Parietal lobe (tissue), 2 donors: ENCODE measurements at places on chromosomes 11 and 22. TPM values are rescaled to one million over a fixed set of nuclear protein-coding genes. Genes with fewer than 3 reads are reported as not detected.

MAP6 gene
- 137 TPM for total RNA-seq

SYCE3 gene
- not detected for total RNA-seq

THRSP gene
- not detected for total RNA-seq

KCNK4 gene
- total RNA-seq = 5.3 TPM

CCDC81 gene
- total RNA-seq = 2.8 TPM

MCAT gene
- 26.9 TPM for total RNA-seq

FGF19 gene
- total RNA-seq = not detected

DDIAS gene
- total RNA-seq = 2.5 TPM

INSC gene
- not detected for total RNA-seq

GVQW3 gene
- total RNA-seq = 31.6 TPM

SHISAL1 gene
- 25.7 TPM for total RNA-seq

ZBTB16 gene
- total RNA-seq = 21.3 TPM

IGF2 gene
- 3.1 TPM for total RNA-seq

PRR14L gene
- total RNA-seq = 47.3 TPM

ANO9 gene
- total RNA-seq = not detected

MUC6 gene
- not detected for total RNA-seq

APOL3 gene
- total RNA-seq = 0.94 TPM

SEPTIN3 gene
- 227 TPM for total RNA-seq

GANAB gene
- 64.8 TPM for total RNA-seq

TSPAN32 gene
- total RNA-seq = not detected

USP2 gene
- total RNA-seq = 5.0 TPM

OR5L1 gene
- not detected for total RNA-seq

GRIK4 gene
- total RNA-seq = 5.3 TPM

MMP1 gene
- total RNA-seq = not detected

C1QTNF4 gene
- total RNA-seq = 19.7 TPM

GGTLC3 gene
- total RNA-seq = not detected

OMP gene
- 3.4 TPM for total RNA-seq

BCO2 gene
- total RNA-seq = 12.5 TPM

SF3A1 gene
- total RNA-seq = 47.3 TPM

SLC22A25 gene
- not detected for total RNA-seq

RASGRP2 gene
- 40.7 TPM for total RNA-seq

HORMAD2 gene
- not detected for total RNA-seq

EXT2 gene
- 138 TPM for total RNA-seq

NLRP6 gene
- total RNA-seq = not detected
